Activated CD4-positive, alpha-beta T cell treated with anti-CD3 and anti-CD28 coated beads, Interleukin-2, Interleukin-6, amounts not matched to agents 100 ng/mL and 50 ng/mL, durations not matched to agents 16 hours and 8 hours (primary cell): ENCODE measurements at places on chromosomes 1 and 21.
A peak's percentile ranks its signal among the peaks of the same experiment; 100 is the strongest.

DNA sequence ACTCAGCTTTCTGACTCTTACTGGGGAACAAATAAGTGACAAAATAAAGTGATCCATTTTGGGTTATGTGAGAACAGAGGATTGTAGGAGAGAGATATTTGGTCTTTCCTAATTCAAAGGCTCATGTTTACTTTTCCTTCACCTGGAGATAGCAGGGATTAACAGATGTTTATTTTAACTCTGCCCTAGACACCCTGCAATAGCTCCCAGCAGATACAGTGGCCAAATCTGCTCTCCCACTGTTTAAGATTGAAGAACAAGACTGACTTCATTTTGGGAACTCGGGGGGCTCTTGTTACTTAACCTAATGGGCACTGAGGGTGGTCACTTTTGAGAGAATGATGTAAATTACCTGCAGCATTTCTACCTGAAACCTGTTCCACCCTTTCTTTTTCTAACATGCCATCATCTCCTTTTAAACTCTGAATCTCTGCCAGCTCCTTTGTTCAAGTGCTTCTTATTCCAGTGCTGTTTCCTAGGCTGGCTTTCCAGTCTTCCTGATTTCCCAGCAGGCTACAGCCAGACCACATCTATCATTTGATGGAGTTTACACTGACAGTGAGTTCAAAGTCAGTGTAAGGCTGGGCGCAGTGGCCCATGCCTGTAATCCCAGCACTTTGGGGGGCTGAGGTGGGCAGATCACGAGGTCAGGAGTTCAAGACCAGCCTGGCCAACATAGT is 90.0 kb downstream of the SELENOF start:
- DNase-seq: no peak

DNA sequence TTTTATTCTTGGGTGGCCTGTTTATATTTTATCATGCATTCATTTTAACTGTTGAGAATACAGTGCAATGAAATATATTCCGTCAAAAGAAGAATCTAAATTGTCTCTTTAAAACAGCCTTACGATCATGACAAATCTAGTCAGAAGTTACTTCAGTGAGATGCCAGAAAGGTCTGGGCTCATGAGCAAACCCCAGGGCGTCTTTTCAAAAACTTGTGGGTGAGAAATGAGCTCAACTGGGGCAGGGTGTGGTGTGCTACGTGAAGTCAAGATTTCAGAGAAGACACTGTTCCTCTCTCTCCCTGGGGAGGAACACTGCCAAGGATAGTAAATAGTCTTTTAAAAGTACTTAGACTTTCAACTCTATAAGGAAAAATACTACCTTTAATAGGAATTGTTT is 13.4 kb upstream of the UAP1 start:
- DNase-seq: peak; percentile 30

DNA sequence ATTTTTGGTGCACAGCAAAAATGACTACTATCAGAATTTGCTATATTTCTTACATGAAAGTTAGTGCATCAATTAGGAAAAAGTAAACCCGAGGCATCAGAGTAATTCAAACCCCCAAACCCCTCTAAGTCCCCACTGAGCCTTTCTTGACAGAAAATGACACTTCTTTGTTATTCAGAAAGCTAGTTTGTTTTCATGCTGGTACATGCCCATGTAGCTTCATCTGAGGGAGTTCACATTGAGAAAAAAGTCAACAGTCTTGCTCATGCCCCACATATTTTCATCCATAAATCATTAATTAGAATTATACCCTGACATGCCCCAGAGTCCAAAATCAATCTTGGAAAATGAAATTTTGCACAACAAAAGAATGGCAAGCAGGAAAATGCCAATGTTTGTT is 39.9 kb upstream of the PDC start:
- DNase-seq: no peak

DNA sequence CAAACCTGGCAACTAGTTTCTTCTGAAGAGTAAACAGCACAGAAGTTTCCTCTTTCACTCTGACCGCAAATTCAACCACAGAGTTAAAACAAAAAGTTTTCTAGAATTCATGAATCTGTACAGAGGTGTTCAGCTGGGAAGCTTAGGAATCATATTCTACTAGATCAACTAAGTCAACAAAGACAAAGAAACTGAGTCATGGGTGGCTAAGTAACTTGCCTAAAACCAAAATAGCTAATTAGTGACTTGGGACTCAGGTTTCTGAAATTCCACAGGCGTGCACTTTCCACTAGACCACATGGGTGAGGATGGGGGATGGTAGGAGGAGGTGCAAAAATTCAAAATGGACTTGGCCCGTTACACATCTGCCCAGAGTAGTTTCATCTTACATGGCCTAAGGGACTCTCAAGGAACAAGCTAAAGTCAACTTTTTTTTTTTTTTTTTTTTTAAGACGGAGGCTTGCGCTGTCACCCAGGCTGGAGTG is 25.8 kb downstream of the PTPN14 start:
- no peak for DNase-seq

- no peak for DNase-seq
These were observed 2.5 kb upstream of the MEF2D start for GRCh38 chr1:156502894-156503697.

- DNase-seq: peak; percentile 67
These were observed 34.6 kb upstream of the SLC45A1 start for GRCh38 chr1:8283058-8283884.

DNA sequence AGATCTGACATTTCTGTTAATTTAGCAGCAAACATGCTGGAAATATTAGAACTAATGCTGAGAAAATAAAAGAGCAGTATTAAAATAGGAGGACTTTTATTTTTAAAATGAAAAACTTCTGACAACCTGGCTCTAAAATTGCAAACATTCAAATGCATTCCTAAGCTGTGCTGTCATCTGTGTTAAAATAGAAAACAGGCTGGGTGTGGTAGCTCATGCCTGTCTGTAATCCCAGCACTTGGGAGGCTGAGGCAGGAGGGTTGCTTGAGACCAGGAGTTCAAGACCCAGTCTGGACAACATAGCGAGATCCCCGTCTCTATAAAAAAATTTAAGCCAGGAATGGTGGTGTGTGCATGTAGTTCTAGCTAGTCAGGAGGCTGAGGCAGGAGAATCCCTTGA is 44.6 kb downstream of the MIGA1 start:
- no peak for DNase-seq

GRCh38 chr1:235087906-235088305 is 40.7 kb downstream of the TOMM20 start:
- no peak for DNase-seq

DNA sequence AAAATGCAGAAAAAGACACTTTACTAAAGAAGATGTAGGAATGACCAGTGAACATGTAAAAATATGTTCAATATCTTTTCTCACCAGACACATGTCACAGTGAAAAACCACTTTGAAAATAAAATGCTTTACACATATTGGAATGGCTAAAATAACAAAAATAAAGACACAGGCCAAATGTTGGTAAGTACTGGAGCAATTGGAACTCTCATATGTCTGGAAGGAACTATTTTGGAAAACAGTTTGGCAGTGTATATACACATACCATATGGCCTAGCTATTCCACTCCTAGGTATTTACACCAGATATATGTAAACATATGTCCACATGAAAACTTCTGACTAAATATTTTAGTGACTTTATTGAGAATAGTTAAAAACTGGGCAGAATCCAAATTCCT is 927.2 kb downstream of the BRINP3 start:
- DNase-seq: no peak

GRCh38 chr1:22619252-22619651 is 17.2 kb upstream of the C1QA start:
- no peak for DNase-seq

GRCh38 chr1:8162168-8162567 is 136.1 kb upstream of the ERRFI1 start:
- DNase-seq: no peak

GRCh38 chr1:38029685-38030511 is 16.7 kb downstream of the POU3F1 start:
- DNase-seq: peak; percentile 95
